ENCODE measurements at places on chromosomes 2 and 18.

DNA sequence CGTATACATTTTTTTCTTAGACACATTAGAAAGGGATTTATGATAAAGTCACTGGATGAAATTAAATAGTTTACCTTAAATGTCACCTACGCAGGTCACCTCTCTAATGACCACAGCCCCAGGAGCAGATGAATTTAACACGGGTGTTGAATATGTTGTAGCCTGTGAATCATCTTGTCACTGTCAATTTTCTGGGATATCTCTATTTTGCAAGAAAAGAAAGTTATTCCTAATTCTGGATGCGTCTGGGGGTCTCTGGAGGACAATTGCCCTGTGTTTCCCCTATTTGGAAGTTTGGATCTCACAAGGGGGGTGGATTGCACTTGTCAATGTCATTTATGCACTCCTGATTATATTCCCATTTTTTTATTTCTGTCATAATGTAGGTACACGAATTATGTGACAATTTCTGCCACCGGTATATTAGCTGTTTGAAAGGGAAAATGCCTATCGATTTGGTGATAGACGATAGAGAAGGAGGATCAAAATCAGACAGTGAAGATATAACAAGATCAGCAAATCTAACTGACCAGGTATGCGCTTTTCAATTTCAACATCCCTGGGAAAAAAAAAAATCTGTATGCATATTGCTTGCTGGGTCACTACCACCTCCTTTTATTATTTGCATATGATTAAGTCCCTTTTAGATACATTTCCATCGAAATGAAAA lies 7.7 kb downstream of the MEIS1 start:
- DNase-seq = no peak

GRCh38 chr2:174704642-174705041 lies 59.6 kb downstream of the CHRNA1 start:
- DNase-seq = no peak

DNA sequence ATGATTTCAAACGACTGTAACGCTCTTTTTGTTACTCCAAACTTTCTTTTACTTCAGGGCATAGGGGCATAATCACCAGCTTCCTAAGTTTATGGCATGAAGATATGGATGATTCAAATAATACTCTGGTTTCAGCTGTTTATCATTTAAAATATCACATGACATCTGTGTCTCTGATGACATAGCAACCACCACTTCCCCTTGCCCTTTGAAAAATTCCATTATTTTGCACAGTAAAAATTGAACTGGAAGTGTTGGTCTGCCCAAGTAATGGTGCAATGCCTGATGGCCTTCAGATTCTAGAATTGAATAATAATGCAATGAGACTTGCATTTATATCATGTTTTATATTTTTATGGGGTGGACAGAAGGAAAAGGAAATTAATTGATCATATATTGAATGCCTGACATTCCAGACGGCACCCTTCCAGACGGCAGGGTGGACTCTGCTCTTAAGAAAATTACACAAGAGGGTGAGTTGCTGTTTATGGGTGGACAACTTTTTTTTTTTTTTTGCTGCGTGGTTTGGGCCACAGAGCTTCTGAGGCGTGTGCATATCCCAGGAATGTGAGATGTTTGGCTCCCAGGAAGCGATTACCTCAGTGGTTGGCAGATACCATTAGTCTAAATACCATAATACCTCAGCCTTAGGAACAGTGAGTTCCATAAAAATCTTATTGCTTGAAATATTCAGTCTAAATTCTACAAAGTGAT lies 101.7 kb upstream of the ZNF521 start:
- no peak for DNase-seq

DNA sequence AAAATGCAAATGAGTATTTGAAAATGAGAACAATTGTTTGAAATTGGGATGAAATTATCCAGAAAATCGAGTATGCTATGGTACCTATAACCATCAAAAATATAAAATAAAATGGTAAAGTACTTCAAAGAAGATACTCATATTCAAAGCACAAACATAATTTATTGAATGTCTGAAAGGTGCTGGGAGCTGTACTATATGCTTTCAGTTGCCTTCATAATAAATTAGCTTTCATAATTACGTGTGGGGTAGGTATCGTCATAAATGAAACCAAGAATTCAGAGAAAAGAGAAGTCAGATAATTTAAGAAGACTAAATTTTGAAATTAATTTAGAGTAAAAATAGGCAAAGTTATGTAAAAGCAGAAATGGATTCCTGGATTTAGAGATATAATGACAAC lies 721.9 kb upstream of the ACVR2A start:
- no peak for DNase-seq

GRCh38 chr2:23027396-23027795 lies 357.6 kb upstream of the KLHL29 start:
- DNase-seq = no peak

DNA sequence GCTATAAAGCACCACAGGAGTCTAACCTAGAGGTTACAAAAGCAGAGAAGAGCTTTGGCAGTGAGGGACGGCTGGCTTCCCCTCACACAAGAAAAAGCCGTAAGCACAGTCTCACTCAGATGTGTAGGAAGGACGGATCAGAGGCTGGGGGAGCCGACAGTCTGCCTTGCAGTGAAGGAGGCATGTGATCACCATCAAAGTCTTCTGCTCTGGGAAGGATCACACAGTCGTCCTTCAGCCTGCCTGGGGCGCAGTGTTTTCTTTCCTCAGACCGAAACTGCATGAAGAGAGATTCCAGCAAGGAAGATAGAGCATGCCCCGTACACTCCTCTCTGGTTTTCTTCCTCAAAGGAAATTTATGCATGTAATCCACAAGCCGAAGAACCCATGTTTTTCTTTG lies 24.1 kb downstream of the GATA6 start:
- DNase-seq = no peak

All from H9 (cell line).